ENCODE measurements at places on chromosomes 3 and 15.

GRCh38 chr15:28975766-28976179 is 90.0 kb downstream of the APBA2 start:
- DNase-seq: peak; percentile 58

DNA sequence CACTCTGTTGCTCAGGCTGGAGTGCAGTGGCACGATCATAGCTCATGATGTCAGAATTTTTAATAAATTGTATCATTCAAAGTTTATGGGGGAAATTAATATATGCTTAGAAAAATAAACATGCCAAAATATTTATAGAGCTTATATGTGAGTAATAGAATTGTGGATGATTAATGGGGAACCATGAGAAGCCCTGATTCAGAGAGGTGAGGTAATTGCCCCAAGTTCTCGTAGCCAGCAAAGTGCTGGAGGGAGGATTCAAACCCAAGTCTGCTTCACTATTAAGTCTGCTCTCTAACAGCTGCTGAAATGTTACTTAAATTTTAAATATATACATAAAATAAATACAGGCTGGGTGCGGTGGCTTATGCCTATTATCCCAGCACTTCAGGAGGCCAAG is 26.2 kb upstream of the IGF2BP2 start:
- no peak for DNase-seq

DNA sequence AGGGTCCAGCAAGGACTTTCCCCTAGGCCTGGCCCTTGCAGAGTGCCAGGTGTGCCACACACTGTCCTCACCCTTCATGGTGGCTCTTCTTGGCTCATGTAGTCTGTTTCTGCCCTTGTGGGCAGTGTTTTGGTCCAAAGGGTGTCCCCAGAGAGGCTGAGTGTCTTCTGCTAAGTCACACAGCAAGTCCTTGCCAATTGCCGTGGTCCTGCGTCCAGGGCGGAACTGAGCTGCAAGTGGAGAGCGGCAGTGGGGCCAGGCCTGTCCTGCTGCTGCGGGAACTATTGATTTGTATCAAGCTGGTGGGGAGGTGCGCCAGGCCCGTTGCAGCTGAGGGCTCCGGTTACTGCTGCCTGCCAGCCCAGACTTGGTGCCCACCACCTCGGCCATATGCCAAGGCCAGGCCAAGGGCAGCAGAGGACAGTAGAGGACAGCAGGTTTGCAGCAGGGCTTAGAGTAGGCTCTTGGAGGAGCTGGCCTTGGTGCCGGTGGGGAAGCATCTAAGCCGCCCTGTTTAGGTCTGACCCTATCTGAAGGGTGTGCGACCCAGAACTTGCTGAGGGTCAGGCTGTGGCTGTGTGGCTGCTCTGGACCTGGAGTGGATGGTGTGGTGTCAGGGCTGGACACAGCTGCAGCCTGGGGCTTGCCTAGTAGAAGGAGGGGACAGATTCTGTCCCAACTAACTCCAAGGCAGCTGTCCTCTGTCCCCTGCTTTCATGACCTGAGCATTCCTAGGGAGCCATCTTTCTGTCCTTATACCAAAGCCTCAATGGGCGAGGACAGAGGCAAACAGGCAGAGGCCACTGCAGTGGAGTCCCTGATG is 4.5 kb downstream of the AMIGO3 start:
- DNase-seq: no peak

GRCh38 chr3:97232393-97233034 is 418.1 kb downstream of the EPHA6 start:
- no peak for DNase-seq

DNA sequence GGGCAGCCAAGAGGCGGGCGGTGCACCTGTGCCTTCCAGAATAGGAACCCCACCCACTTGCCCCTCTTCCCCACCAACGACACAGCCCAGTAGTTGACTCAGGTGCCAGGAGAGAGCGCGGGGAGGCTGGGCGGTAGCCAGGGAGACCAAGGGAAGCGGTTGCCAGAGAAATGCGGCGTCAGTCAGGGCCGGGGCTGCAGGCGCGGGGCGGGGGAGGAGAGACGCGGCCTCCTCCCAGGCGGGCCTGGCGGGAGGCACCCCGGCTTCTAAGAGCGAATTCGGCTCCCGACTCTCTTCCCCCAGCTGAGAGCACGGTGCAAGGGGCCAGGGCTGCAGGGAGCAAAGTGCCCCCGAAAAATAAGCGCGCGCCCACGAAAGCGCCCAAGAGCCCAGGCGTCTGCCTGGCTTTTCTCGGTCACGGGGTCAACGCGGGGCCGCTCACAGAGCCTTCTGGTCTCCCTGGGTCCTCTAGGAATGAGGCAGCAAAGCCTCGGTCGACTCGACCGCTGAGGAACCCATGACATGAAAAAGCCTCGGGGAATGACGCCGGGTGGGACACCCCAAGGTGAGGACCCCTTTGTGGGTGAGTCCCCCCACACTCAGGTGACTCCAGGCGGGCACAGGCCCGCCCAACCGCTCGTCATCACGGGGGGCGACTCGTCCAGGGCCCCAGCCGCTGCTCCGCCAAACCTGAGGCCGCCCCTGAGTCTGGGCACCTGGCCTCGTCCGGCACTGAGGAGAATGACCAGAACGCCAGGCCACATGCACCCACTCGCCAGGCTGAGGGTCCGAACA is 716 bp downstream of the CPEB1 start:
- DNase-seq: no peak

DNA sequence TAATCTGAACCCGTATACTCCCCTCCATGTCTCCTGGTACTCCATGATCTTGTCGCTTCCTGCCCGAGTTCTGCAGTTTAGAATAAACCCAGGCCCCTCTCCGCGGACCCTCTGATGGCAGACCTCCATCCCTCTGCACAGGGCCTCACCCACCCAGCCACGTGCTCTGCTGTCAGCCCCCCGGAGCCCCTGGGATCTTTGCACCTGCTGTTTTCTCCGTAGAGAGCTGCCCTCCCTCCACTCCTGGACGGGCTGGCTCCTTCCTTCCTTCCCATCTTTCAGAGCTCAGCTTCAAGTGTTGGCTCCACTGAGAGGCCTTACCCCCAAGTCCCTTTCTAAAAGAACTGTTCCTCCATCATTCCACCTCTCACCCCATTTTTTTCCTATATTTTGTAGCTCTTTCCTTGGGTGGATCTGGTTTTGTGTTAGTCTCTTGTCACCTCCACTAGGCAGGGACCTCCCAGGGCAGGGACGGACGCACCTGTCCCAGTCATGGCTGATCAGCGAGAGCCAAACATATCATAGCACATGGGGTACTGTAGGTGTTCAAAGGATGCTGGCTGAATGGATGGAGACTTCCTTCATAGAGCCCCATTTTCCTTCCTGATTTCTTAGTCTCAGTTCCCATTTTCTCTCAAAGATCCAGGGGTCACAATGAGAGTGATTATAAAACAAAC is 106.6 kb downstream of the VGLL4 start:
- no peak for DNase-seq

GRCh38 chr15:44216958-44217357 is 21.9 kb upstream of the FRMD5 start:
- no peak for DNase-seq

GRCh38 chr3:170753421-170754310 is 116.3 kb downstream of the RPL22L1 start:
- no peak for DNase-seq

DNA sequence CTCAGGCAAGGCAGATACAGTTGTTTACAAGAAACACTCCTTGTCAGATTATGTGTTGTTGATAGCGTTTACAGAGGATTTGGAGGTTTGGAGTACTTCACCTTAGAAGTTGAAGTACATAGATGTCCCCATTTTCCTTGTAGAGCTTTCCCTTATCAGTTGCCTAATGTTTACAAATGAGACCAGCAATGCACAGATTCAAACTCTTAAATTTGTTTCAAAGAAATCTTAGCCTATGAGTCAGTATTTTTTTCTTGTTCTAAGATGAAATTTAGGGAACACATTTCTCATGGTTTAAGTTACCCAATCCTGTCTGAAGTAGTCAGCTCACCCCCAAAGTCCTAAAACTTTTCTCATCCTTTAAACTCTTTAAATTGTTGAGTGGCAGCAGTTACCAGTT is 6.3 kb upstream of the EIF5A2 start:
- DNase-seq: no peak

- no peak for DNase-seq
Observed at GRCh38 chr3:194369522-194370279, at the start of gene LRRC15. Gene LRRC15 (minus strand): TSS chr3:194369743. CDS start chr3:194361043, 8,700 bp downstream.

GRCh38 chr3:28745436-28745835 is 396.8 kb upstream of the AZI2 start:
- DNase-seq: no peak

DNA sequence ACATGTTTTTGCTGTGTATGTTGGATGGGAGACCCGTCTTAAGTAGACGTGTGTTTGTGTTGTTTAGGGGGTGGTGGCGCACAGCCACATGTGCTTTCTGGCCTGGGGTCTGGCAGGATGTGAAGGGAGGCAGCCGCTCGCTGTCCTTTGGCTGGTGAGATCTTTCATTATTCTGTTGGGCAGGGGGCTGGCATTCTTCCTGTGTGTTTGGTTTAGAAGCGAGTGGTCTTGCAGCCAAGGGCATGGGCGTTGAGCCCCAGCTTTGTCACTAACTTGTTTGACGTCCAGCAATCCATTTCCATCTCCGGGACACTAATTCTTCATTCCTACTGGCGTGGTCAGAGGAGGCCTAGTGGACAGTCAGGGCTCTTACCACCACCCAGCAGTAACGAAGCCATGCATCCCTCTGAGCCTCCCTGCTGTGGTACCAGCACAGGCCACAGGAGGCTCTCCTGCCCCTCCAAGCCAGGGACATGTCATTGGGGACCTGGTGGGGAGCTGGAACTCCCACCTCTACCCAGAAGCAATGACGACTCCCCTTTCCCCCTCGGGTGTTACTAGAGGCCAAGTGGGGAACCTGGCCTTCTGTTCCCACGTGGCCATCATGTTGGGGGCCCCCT is 10.7 kb downstream of the THSD4 start:
- DNase-seq: no peak

DNA sequence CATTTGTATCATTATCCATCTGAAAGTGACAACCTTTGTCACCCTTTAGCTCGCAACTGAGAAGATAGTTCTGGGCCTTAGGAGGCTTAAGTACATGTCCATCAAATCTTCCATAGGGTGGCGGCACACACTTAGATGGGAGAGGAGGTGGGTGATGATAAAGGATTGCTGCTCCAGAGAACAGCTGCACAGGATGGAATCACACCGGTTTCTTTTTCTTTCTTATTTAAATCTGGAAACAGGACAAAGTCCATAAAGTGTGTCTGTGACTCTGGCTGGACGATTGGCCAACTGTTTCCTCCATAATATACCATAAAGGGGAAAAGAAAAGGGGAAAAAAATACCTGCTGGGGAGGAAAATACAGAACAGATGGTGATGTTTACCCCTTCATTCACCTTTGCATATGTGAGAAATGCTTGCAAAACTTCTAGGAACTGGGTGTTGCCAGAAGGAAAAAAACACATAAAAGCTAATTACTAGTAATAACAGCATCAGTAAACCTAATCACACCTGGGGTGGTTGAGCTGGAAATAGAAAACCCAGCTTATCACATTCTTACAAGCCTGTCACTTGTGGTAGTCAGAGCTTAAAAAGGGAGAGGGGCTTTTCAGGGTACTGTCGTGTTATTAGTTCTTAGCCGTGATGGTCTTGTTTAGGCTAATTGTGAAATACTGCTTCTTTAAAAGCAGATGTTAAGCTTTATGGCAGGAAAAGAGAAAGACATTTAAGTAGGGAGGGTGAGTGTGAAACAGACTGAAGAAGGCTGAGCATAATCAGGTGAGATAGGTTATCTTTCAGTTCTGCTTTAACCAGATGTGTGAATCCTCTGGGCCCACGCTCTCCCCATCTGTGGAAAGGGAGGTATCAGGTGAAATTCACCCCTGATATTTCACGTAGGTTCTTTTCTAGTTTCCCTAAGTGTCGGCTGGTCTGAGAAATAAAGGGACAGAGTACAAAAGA is 16.7 kb downstream of the C2CD4A start:
- DNase-seq: no peak

GRCh38 chr15:38961931-38962330 is 397.3 kb upstream of the RASGRP1 start:
- DNase-seq: no peak

DNA sequence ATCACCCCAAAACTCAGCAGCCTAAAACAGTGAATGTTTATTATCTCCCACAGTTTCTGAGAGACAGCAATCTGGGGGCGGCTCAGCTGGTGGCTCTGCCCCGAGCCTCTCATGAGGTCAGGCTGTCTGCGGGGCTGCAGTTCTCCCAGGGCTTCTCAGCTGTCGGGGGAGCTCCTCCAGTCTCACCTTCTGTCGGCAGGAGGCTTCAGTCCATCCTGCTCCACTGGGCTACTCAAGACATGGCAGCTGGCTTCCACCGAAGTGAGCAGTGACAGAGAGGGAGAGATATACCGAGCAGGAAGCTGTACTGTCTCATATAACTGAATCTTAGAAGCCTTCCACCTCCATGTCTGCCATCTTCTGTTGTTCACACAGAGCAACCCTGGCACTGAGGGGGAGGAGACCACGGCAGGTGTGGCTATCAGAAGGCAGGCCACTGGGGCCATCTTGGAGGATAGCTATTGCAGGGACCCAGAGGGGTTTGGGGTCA is 72.8 kb upstream of the ITGA11 start:
- no peak for DNase-seq

- no peak for DNase-seq
Observed at GRCh38 chr15:50108461-50108860, 10.6 kb downstream of the ATP8B4 start.

GRCh38 chr3:156761007-156761406 is 65.1 kb upstream of the LEKR1 start:
- DNase-seq: no peak

DNA sequence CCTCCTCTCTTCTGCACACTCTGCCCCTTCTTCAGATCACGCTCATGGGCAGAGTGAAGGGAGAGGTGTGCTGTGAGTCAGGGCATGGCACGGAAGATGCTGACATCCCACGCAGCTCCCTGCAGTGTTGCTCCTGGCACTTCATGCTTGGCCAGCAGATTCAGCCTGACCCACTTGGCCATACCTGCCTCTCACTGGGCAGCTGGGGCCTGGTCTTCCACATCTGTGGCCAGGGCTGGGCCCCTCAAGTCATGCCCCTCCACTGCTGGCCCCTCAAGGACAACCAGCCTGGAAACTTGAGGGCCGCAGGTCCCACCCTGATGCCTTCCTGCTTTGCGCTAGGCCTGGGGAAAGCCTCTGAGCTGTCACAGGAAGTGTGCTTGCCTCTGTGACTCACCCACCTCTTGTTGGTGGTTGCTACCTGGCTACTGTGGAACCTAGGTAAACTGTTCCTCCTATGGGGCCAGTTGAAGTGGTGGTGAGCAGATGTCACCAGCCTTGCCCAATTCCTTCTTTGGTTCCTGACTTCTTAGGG is 48.7 kb downstream of the BSN start:
- DNase-seq: peak; percentile 65

- DNase-seq: no peak
Observed at GRCh38 chr3:64063207-64063982, 40.1 kb upstream of the PSMD6 start.

All from stimulated activated CD4-positive, alpha-beta T cell treated with anti-CD3 and anti-CD28 coated beads, Interleukin-1b, Interleukin-23, amount 100 ng/mL, for 48 hours (primary cell).